Spinal cord (tissue), 10 donors: ENCODE measurements at places on chromosomes 2 and 18. TPM values are rescaled to one million over a fixed set of nuclear protein-coding genes. Genes with fewer than 3 reads are reported as not detected.

The WNT10A gene
- total RNA-seq: not detected

GRCh38 chr18:4391859-4392258 is 63.2 kb downstream of the DLGAP1 start:
- no peak for DNase-seq

The CRYGD gene
- total RNA-seq: 1.2 TPM

GRCh38 chr2:15355386-15355785 is 205.7 kb downstream of the NBAS start:
- no peak for DNase-seq

DNA sequence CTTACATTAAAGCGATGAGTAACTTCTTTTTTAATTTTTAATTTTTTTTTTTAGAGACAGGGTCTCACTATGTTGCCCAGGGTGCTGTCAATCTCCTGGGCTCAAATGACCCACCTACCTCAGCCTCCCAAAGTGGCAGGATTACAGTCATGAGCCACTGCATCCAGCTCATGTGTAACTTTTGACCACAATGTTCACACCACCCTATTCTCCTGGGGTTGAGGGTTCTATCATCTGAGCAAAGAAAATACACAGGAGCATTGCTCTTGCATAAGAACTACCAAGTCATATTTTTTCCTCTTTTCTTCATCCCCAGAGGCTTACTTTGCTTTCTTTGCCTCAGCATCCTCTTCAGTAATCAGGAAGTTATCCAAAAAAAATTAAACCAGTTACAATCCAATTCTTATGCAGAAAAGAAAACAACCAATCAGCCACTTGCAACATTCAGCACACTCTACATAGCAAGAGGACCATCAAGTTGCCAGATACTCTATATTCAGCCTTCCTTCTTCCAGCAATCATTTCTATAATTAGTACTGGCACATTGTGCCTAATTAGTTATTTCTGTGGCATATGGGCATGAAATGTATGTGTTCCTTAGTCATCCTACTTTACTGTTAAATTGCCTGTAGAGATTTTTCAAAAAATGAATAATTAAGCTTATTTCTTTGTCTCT is 345.6 kb downstream of the AKAIN1 start:
- no peak for DNase-seq

- no peak for DNase-seq
Observed at GRCh38 chr18:10207682-10208345, 246.6 kb upstream of the APCDD1 start.

The RELCH gene
- 76.3 TPM for total RNA-seq

DNA sequence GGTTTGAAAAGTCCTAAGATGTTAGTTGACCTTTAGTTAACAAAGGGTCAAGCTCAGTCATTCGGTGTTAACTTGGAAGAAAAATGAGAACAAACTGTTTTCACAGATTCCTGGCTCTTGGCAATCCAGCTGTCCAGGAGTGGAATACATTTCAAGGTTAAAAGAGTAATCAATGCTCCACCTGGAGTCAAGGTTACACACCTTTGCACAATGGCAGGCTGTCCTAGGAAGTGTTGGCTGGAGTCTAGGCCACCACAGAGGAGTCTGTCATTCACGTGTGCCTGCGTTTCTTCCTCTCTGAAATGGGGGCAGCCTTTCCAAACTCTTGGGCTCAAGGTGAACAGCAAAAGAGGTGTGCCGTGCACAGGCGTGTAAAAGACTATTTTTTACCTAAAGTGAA is 6.3 kb upstream of the ID2 start:
- no peak for DNase-seq
